ENCODE measurements at places on chromosomes 7 and 10.
A peak's percentile ranks its signal among the peaks of the same experiment; 100 is the strongest.

GRCh38 chr7:13908667-13909397 lies 80.6 kb downstream of the ETV1 start:
- DNase-seq, result no peak

DNA sequence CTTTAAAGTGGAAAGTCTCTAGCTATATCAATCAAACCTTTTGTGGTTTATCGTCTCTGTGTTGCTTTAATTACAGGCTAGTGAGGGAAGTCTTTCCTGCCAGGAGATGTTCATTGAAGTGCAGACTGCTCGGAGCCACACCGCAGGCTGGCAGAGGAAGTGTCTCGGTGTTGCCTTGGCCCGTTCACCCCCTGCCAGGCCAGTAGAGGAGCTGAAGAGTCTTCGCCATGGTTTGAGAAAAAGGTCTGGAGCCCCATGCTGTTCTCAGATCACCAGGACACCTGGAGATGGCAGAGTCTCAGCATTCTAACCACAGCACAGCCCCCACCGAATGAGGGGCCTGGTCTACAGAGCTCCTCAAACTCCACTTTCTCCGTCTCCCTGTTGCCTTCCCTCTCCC lies 275.9 kb upstream of the PLPP4 start:
- DNase-seq, result no peak

GRCh38 chr7:115546790-115547189 lies 483.8 kb downstream of the TFEC start:
- DNase-seq, result no peak

DNA sequence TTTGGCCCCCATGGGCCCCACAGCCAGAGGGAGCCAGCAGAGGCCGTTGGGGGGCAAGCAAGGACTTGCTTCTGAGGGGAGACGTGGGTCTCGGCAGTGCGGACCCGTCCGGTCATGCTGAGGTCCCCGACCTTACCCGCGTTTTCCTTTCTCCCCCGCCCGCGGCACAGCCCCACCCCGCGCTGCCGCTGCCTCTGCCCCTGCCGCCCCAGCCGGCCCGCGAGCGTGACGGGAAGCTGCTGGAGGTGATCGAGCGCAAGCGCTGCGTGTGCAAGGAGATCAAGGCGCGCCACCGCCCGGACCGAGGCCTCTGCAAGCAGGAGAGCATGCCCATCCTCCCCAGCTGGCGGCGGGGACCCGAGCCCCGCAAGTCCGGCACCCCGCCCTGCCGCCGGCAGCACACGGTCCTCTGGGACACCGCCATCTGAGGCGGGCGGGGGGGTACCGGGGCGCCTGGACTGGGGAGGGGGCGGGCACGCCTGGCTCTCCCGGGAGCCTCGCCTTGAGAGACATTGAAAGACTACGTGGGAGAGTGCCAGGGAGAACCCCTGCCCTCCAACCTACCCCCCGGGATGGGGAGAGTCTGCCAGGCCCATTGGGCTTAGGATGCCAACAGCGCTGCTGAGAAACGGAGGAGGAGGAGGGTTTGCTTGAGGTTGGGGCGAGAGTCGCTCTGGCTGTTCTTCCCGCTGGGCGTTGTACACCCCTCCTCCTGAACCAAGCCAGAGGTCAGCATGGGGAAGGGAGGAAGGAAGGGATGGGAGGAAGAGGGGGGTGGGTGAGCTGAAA lies 9.9 kb downstream of the NYAP1 start:
- peak; percentile 53 for DNase-seq

DNA sequence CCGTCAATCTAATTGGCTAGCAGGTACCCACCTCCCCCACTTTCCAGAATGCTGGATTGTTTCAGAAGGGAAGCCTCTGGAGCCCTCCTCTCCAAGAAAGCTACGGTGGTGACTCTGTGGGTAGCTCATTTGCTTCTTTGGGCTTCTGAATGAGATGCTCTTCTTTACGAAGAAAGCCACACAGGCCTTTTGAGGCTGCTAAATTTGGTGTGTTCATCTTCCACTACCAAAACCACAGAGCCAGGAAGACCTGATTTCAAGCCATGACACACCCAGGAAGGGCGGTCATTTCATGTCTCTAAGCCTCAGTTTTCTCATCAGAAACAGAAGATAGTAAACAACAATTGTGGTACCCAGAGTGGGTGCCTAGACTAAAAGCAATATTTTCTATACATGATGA lies 901.2 kb downstream of the KCNMA1 start:
- no peak for DNase-seq

GRCh38 chr10:60480865-60481563 lies 91.3 kb upstream of the ANK3 start:
- peak; percentile 14 for DNase-seq

DNA sequence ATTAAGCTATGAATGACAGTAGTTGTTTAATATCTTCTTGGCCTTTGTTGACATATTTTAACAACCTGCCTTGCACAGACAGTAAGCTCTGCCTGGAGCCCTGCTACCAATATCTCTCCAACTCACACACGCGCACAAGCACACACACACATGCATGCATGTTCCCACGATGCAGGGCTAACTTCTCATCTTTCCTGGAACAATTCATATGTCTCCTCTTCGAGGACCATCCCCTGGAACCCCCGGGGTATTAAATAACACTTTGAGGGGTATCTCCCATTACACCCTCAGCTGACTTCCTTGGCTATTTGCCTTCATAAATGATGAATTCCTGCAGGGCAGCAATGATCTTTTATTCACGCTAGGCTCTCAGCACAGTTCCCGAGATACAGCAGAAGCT lies 258.0 kb downstream of the TRIL start:
- no peak for DNase-seq

DNA sequence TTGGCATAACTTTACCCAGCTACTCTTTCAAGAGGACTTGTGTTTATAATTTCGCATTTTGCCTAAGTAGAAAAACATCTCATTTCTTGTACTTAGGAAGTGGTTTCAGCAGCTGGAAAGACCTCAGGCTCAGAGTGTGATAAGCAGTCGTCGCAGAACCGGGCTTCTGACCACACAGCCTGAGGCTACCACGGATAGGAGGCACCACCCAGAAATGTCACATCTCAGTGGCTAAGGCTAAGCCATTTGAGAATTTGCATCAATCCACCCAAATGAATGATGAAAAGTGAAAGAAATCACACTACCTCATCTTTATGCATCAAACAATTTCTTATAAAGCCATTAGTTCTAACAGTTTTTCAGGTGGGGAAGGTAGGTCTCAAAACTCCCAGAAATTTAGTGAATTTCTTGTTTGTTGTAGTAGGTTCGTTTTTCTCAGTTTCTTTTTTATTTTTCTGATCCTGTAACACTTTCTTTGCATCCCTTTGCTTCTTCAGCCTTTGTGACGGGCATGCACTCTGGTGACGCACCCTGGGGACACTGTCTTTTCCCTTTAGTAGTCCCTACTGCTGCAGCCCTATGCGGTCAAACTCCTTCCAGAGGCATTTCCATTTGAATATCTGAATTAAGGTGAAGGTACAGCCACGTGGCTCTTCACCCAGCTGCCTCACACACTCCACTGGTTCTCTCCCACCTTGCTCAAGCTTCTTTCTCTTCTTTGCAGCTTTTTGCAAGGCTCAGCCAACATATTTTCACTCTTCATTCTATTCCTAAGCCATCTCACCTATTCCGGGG lies 68.5 kb downstream of the MAP3K8 start:
- peak; percentile 25 for DNase-seq

DNA sequence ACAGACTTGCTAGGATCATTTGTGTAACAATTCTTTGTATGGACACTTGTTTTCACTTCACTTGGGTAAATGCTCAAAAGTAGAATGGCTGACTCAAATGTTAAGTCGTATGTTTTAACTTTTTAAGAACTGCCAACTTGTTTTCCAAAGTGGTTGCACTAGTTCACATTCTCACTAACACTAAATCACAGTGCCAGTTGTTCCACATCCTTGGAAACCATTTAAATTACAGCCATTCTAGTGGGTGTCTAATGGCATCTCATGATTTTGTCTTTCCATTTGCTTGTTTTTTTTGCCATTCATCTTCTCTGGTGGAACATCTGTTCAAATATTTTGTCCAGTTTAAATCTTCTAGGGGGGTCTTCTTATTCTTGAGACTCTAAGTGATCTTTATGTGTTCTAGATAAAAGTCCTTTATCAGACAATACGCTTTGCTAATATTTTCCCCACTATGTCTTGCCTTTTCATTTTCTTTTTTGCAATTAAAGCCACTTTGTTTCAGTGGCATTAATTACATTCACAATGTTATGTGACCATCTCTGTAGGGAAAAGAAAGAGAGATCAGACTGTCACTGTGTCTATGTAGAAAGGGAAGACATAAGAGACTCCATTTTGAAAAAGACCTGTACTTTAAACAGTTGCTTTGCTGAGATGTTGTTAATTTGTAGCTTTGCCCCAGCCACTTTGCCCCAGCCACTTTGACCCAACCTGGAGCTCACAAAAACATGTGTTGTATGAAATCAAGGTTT lies 63.9 kb downstream of the ITGB1 start:
- DNase-seq, result no peak

GRCh38 chr7:1060315-1061072 lies 16.1 kb downstream of the GPR146 start:
- no peak for DNase-seq

DNA sequence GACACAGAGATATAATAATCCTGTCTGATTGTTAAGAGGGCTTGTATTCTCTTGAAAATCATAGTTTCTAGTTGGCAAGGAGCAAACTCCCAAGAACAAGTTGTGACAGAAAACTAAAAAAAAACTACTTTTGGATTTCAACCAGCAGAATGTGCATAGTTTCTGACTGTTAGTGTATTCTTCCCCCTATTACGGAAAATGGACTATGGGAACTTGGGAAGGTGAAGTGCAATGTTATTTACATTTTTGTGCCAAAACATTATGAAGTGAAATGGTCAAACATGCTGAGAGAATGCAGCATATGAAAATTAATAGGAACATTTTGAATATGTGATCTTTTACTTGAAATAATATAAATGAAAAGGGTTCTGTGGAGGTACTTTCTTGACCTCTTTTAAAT lies 660.8 kb downstream of the SUGCT start:
- no peak for DNase-seq

DNA sequence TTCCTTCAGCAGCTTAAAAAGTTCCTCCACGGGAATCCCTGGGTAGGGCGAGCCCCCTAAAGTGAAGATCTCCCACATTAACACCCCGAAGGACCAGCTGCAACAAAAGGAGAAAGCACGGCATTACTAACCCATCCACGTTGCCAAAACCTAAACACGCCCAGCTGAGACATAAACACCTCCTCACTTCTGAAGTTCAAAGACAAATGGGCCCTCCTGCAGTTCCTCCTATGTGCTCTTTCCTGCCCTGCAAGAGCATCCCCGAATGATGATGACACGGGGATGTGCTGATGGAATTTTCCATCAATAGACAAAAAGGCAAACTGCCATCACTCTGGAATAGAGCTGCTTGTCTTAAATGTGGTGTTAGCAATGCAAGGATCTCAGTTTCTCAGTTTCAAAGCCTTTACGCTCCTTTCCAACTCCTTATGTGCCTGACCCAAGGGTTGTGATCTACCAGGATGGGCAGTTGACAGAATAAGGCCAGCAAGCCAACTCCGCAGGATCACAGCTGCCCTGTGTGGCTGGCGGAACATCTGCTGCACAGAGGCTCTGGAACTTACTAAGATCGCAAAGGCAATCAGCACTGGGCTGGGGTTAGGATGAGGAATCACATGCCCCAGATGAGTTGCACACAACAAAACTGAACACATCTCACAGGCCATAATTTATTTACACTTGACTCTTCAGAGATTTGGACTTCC lies 112.7 kb downstream of the FGFR2 start:
- no peak for DNase-seq

DNA sequence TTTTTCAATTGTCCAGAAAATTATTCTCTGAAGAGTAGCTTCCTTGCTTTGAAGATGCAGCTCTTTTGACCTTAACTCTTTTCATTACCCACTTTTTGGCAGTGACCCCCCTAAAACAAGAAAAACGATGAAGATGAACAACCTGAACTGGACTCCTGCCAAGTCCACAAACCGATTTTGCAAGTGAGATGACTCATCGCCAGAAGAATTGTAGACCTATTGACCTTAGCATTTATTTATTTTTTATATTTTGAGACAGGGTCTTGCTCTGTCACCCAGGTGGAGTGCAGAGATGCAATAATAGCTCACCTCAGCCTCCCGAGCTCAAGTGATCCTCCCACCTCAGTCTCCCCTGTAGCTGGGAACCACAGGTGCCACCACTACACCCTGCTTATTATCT lies 859.2 kb downstream of the GATA3 start:
- DNase-seq, result no peak

DNA sequence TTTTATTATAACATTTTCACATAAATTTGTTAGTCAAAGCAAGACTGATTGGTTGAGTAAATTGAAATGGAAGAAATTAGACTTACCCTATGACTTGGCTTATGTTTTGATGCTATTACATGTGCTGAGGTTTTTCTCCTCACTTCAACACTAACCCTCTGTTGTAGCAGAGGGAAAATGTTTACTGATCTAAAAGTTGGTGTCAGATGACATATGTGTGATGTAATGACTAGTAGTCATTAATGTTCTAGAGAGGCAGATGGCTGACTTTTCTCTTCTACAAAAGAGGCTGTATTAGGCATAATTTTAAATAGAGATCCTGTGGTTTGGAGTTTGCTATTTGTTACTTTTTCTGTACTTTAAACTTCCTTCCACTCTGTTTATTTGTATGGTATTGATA lies 266.0 kb downstream of the BBS9 start:
- no peak for DNase-seq

GRCh38 chr7:30012757-30013156 lies 13.7 kb downstream of the FKBP14 start:
- no peak for DNase-seq

Measured in iPS-NIHi11 (cell line).